ENCODE measurements at places on chromosomes 4 and X.

DNA sequence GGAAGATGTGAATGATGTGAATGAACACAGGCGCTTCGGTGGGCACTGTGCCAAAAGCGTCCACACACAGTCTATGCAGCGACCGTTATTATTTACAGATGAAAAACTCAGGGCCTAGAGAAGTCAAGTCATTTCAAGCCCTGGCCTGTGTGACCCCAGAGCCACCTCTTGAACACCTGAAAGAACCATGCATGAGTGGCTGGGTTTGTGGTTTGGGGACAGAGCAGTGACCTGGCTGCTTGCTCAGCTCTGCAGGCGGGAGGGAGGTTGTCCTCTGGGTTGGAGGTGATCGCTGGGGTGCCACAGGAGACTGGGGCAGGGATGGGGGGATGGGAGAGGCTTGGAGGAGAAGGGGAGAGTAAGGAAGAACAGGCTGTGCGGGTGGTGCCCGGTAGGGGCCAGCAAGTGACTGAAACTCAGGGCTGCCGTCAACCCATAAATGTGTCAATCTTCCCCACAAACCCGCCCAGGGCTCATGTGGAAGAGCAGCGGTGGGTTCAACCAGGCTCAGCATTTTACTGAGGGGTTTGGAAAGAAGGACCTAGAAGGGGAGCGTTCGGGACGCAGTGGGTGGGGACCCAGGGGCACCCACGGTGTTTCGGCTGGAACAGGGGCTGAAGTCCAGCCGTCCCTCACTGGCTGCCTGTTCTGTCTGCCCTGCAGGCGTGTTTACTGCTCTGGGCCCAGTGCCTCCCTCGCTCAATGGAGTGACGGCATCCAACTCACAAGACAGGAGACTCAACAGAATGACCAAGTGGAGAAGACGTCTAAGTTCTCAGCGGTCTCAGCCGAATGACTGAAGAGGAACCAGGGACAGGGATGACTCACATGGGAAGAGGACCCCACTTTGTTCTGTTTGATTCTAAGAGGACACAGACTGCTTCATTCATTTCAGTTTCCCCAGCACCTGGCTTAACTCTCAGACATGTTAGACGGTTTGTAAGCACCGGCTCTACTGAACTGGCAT, 167.8 kb downstream of the AFAP1 start:
- no peak for DNase-seq

DNA sequence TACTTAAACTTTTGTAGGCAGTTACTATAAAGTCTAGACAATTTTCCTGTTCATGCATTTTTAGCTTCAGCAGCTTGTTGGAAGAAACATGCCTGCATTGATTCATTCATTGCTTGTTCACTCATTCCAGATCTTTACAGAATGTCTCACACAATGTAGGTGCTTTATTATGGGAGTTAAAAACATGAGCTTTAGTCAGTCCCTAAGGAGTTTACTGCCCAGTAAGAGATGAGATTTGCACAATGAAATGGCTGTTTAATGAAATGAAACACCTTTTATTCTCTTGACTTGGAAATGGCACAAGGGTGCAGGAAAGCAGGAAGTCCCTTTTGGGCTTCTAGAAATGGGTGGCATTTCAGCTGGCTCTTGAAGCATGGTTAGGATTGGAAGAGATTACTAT, 2.9 kb downstream of the NOCT start:
- no peak for DNase-seq

- DNase-seq: no peak
Measured at GRCh38 chrX:64151911-64152310, 53.6 kb downstream of the AMER1 start.

- no peak for DNase-seq
Measured at GRCh38 chrX:6783912-6784311, 249.0 kb upstream of the VCX3A start.

DNA sequence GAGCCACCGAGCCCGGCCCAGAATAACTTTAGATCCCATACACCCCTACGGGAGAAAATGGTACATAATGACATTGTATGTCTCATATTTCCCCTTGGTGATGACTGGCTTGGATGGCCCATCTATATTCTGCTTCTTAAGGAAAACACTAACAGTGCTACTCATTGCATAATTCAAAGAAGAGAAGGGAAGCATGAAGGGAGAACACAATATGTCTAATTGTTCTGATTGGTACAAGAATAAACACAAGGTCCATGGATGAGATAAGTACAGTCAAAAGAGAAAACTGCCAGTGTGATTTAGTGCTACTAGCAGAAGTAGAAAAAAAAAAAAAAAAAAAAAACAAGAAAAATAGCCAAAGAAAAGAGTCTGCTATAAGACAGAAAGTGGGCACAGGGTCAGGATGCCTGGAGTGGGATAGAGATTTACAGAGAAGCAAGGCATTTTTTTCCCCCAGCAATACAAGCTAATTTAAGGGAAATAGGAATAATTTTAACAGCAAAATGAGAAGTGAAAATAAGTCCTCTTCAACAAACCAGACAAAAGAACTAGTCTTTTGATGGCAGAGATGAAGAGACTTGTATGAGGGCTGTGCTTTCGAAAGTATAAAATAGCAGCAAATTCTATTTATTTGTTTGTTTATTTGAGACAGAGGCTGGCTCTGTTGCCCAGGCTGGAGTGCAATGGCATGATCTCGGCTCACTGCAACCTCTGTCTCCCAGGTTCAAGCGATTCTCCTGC, 96.5 kb upstream of the MAP3K15 start:
- no peak for DNase-seq

GRCh38 chr4:137545461-137545861, 13.2 kb upstream of the PCDH18 start:
- DNase-seq: no peak

DNA sequence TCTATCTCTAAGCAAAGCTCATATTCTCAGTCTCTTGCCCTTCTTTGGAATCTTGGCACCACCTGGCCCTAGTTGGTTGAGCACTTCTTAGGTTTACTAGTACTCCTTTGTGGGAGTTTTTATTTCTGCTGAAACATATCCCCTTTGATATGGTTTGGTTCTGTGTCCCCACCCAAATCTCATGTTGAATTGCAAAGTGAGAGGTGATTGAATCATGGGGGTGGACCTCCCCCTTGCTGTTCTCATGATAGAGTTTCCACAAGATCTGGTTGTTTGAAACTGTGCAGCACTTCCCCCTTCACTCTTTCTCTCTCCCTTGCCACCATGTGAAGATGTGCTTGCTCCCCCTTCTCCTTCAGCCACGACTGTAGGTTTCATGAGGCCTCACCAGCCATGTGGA, 22.2 kb upstream of the SYNPO2 start:
- no peak for DNase-seq

DNA sequence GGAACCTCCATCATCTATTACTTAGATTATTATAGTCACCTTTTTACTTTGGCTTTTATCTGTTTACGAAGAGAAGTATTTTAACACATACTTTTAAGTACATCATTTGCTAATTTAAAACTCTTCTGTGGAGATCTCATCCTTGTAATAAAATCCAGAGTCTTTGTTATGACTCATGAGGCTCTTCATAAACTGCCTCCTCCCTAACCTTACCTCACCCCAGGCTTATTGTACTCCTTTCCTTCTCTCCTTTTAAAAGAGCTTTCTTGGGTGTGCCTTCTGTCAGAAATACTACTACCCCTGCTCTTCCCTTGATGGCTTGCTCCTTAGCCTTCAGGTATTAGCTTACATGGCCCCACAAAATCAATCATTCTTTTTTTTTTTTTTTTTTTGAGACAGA, 6.6 kb downstream of the ARL9 start:
- no peak for DNase-seq
